ENCODE measurements at places on chromosomes 7 and 10.

- DNase-seq, result no peak
Measured at GRCh38 chr7:66859794-66860645, 61.0 kb upstream of the TMEM248 start.

- DNase-seq, result no peak
Measured at GRCh38 chr7:14841869-14842268, 60.7 kb downstream of the DGKB start.

DNA sequence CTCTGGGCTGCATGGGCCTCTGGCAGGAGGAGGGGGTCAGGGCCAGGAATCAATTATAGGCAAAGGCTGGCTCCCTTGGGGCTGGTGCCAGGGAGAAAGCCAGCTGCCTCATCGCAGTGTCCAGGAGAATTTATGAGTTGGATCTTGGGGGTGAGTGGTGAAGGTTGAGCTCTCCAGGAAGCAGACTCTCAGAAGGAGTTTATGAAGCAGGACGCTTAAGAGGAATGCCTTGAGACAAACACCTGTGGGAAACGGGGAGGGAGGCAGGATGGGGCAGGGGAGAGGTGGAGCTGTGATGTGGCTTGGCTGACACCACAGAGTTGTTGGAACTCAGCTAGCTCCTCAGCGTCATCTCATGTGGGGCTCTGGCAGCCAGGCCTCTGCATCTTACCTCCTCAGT, 428.5 kb downstream of the RPS24 start:
- no peak for DNase-seq

GRCh38 chr10:91339729-91340128, 70.4 kb upstream of the HECTD2 start:
- DNase-seq, result no peak

GRCh38 chr7:111660478-111660877, 98.2 kb upstream of the IMMP2L start:
- DNase-seq, result no peak

DNA sequence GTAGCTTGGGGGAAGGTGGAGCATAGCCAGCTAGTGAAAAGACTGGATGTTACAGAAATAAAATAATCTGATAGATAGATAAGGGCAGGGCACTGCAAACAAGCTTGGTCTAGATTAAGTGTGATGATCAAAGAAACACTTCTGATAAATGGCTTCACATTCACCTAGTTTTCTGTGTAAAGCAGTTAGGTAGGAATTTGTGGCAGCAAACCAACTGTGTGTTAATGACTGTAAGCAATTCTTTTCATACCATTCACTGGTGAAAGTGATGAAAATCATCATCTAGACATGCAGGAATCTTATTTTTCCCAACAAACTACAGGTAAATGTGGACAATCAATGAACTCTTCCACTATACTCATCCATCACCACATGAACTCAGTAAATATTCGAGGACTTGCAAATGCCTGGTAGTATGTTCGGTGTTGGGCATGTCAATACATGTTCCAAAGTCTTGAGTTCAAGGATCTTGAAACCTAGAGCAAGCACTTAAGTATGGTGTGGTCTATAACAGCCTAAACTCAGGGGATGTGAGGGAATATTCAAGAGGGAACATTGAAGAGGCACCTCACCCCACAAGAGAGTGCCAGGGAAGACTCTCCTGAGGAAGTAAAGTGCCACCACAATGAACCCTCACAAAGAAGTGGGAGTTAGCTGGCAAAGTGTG, 20.5 kb downstream of the PON3 start:
- no peak for DNase-seq

- DNase-seq, result no peak
Measured at GRCh38 chr7:108535744-108536143, 9.8 kb upstream of the PNPLA8 start.

- no peak for DNase-seq
Measured at GRCh38 chr7:137097111-137097510, 228.7 kb downstream of the CHRM2 start.

DNA sequence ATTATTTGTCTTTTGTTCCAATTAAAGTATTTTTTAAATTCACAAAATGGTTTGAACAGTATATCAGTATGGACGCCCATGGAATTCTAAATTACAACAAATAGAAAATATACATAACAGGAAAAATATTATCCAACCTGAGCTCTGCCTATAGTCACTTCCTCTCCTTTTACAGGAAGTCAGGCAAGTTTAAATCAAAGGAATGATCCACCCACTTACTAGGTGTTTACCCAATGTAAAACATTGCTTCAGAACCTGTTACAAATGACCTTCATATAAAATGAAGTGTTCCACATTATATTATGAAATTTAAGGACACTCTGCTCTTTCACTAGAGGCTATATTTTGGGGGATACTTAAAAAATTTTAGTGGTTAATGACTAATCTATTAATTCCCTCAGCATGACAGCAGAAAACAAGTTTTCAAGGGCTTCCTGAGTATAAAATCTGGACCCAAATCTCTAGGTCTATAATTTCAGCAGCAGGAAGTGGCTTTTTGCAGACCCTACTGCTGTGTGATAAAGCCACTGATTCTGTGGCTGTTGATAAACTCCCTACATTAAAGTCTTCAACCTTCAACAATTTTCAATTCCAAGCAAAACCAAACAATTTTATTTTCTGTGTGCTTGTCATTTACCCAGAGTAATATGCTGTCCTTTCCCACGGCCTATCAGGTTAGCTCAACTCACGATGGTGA, 722.6 kb downstream of the GATA3 start:
- no peak for DNase-seq

- DNase-seq, result no peak
Measured at GRCh38 chr10:119441151-119441821, 101.2 kb downstream of the RGS10 start.

- DNase-seq, result no peak
Measured at GRCh38 chr10:86423739-86424138, 57.1 kb upstream of the GRID1 start.

- DNase-seq, result no peak
Measured at GRCh38 chr10:108230478-108231170, 1066.1 kb upstream of the SORCS1 start.

GRCh38 chr7:69504733-69505420, 93.4 kb upstream of the AUTS2 start:
- no peak for DNase-seq

GRCh38 chr10:34729619-34730018, 85.5 kb downstream of the PARD3 start:
- DNase-seq, result no peak

DNA sequence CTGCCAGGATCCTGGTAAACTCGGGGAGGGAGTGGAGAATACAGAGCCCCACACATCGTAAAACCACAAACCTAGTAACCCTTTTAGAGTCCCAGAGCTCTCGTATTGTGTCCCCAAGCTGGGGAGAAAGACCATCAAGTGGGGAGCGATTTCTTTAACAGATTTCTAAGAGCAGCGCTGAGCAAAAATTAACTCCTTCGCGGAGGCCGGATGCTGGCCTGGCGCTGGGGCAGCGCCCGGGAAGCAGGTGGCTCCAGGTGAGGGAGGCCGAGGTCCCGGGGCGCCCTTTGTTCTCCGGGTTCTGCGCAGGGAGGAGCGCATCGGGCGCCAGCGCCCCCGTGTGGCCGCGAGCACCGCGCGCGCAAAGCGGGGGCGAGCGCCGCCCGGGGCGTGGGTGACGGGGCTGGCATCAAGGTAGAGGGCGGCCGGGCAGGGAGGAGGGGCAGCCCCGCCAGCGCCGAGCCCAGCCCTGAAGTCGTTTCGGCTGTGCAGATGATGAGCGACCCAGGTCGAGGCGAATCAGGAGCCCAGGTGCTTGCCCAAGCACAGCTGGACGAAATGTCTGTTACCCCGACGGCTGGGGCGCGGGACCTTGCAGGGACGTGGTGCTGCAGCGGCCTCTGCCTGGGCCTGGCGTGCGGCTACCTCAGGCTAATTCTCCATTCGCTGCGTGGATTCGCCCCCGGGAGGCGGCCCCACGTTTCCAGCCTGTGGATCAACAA, 10.4 kb upstream of the FGFR2 start:
- peak; percentile 89 for DNase-seq

DNA sequence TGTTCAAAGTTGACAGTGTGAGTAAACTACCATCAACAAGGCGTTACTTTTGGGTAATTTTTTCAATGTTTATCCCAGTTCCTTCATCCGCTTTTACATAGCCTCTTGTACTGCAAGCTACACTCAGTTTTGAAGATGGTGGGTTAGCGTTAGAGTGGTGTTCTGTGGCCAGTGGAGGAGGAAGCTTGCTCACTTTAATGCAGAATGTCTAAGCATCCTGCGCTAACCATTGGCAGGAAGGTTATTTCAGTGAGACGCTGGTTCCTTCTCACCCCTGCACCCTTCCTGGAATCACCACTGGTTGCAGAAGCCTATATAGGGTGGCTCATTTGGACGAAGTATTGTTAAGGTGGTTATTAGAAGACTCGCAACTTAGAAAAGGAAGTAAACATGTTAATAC, 159.1 kb downstream of the CELF2 start:
- no peak for DNase-seq

Measured in mesenteric fat pad (tissue), 1 donor.